Choroid plexus epithelial cell (primary cell): ENCODE measurements at places on chromosomes 12 and 14.
A peak's percentile ranks its signal among the peaks of the same experiment; 100 is the strongest.

DNA sequence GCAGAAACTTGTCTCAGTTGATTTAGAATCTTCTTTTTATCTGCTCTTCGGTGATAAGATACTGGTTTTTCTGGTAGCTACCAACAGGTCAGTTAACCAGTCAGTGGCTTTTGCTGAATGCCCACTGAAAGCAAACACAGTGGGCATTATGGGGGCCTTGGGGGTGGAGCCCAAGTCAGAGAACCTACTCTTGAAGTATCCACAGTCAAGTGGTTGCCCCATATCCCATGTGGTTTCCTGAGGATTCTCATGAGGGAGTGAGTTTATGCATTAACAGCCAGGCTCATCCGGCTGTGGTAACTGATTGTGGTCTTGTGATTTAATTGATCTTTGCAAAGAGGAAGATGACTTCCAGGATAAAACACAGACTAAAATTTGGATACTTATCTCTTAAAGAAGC is 83.7 kb downstream of the ST8SIA1 start:
- DNase-seq, result no peak

GRCh38 chr14:79831195-79831892 is 380.0 kb downstream of the DIO2 start:
- DNase-seq, result peak; percentile 51

- no peak for DNase-seq
These were observed 5.9 kb upstream of the DEGS2 start for GRCh38 chr14:100165376-100165775.

DNA sequence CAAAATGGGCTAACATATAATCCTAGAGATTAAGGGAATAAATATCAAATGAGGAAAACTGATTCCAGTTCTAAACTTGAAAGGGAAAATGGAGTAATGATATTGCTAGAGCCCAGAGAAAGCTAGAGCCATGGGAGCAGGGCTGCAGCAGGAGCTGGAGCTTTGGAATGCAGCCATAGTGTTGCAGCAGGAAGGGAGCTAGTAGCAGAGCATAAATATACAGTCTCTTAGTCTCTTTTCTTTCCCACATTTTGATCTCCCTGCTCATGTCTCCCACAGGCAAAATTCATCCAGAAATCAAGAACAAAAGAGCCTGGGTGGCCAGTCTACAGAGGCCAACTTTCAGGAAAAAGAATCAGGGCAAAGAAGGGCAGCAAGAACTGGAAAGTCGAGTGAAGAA is 253.7 kb downstream of the ATXN7L3B start:
- DNase-seq, result peak; percentile 42

DNA sequence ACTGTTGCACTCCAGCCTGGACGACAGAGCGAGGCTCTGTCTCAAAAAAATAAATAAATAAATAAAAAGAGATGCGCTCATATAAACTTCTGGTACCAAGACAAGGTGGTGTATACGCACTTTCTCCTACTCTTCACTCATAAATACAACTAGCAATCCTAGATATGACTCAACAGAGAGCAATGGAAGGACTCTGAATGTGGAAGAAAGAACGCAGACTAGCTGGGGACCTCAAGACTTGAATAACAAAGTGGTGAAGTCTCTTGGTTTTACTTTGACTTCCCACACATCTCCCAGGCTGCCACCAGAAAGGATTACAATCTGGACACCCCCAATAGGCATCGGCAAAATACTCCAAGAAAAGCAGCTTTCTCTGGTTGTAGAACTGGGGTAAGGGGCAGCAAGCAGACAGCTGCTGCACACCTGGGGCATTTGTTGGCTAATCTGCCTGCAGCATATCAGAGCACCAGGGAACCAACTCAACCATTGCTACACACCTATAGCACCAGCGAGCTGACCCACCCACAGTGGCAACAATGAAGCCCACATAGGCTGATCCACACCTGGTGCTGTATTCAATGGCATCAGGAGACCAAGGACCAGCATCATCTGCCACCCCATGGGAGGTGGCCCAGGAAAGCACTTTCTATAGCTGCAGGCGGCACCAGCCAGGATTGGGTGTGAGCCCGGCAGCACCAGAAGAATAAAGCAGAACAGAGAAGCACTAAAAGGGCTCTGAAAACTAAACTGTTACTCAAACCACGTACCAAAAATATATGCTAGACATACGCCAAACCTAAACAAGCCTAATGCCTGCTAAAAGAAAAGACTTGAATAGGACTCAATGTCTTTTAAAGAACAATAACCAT is 1231.7 kb upstream of the TMEM132C start:
- no peak for DNase-seq

DNA sequence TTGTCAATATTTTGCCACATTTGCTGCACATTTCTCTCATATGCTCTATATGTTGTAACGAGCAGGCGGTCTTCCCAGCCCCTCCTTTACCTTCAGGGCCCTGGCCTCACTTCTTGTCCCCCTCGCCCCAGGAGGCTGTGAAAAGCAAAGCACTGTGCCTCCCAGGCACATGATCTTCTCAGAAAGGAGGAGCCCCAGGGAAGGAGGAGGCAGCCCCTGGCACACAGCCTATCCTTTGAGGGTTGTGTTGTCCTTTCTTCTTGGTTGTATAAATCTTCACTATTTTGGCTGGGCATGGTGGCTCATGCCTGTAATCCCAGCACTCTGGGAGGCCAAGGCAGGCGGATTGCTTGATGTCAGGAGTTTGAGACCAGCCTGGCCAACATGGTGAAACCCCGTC is 77.0 kb downstream of the PPP2R5C start:
- peak; percentile 35 for DNase-seq

- peak; percentile 86 for DNase-seq
These were observed 276.3 kb upstream of the FAR2 start for GRCh38 chr12:28872654-28873268.

GRCh38 chr12:19402743-19403431 is 36.4 kb upstream of the AEBP2 start:
- peak; percentile 62 for DNase-seq

DNA sequence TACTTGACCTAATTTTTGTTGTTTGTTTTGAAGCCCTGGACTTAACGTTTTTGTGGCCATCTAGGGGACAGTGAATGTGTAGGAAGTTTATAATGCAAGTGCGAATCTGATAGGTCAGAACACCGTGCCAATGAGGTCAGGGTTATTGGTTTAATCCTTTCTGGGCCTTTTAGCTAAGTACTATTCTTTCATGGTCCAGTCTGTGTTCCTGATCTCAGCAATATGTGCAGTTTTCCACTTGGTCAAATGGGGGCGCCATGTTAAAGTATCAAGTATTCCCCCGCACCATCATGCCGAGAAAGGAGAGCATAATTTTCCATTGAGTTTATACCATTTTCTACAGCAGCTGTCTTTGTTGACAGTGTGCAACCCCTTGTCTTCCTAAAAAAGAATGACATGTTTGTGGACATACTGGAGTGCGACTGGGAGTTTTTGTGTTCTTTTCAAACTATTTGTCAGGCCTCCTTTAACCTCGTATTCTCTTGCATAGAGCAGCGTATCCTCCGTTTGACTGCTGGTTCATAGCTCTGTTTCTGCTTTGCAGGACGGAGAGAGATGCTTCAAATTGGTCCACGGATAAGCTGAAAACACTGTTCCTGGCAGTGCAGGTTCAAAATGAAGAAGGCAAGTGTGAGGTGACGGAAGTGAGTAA is 1.3 kb downstream of the AHSA1 start:
- DNase-seq, result peak; percentile 90

GRCh38 chr12:68198507-68199086 is 27.0 kb downstream of the IL26 start:
- DNase-seq, result no peak

DNA sequence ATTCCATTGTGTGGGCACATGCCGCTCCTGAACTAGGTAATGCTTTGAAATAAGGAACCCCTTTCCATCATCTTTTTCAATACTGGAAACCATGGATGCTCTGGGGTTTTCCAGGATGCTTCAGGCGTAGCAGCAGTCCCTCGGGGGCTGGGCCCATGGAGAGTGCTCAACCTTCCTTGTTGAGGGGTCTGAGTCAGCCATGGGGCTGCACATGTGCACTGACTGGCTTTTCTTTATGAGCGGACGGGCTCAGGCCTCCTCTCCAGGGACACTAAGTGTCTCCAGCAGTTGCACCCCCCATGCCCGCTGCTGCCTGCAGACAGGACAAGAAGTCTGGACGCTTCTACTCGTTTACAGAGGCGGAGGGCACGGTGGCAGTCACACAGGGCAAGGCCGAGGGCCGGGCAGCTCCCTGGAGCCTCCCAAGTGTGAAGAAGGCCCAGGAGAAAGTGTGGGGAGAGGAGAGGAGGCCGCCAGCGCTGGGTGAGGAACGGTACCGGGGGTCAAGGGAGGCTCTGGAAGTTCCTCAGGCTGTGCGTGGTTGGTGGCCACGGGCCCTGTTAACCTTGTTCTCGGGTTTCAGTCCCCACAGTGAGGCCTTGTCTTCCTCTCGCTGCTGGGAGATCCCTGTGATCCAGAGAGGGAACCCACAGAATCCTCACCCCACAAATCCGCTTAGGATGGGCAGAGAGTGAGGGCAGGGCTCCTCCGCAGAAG is 51.2 kb downstream of the TEAD4 start:
- DNase-seq, result no peak
